ENCODE measurements at places on chromosomes 6 and 20.

GRCh38 chr20:16714751-16715150, 15.1 kb upstream of the SNRPB2 start:
- no peak for DNase-seq

GRCh38 chr6:39166912-39167290, 51.9 kb upstream of the SAYSD1 start:
- no peak for DNase-seq

DNA sequence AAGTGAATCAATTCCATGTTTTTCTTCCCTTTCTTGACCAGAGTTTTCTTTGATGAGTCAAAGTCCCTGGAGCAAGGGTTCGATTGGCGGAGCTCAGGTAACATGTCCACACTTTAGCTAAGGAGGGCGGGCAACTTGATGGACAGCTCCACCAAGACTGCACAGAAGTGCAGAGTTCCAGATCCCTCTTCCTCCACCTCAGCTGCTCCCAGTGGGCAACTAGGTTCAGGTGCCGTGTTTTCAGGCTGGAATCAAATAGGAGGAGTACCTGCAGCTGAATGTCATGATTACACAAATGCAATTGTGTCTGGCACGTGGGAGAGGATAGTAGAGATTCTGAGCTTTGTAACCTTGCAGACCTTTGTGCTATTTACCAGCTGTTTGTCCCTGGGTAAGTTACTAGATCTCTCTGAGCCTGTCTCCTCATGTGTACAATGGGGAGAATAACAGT, 1.9 kb upstream of the ELMO2 start:
- DNase-seq: no peak

DNA sequence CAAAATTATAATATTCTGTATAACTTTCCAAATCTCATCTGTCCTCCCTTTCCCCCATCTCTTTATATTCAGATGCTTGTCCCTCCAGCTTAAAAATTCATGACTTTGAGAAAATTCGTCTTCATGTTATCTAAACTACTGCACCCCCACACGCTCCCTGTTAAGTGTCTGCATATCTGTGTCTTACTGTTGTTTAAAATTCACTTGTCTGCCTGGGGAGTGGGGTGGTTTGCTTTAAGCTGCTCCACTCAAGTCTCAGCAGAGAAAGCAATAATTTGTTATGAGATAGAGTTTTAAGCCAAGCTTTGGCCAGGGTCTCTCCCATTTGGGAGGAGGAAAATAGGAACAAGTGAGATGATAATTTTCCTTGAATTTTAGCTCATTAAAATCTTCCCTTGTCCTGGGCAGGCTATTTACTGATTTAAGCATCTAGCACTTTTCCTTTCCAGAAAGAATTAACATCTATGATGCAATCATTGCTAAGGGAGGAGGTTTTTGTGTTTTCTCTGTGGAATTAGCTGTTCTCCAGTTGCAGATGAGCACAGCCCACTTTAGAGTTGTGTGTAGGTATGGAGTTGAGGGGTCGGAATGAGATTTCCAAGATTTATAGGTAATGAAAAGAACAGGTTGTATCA, 36.8 kb downstream of the MTHFD1L start:
- no peak for DNase-seq

DNA sequence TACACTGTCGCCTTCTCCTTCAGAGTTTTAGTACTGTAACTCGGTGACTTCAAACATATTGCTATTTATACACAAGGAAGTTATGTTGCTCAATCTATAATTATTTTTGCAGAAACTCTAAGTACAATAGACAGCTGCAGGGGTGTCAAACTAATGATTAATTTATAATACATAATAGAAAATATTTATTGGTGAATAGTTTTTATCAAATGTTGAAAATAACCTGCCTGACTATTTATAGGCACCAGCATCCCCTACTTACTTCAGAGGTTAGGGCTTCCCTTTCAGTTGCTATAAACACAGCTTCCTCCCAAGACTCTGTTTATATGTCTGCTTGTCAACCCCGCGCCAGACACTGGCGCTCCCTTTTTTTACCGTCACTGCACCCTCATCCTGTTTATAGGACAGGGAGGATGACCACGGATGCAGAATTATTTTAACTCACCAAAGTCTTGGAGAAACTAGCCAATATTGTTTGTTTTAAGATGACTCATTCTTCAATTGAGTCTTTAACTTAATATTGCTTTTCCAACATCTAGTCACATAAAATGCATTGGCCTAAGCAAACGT, 225.0 kb downstream of the ALDH8A1 start:
- no peak for DNase-seq

DNA sequence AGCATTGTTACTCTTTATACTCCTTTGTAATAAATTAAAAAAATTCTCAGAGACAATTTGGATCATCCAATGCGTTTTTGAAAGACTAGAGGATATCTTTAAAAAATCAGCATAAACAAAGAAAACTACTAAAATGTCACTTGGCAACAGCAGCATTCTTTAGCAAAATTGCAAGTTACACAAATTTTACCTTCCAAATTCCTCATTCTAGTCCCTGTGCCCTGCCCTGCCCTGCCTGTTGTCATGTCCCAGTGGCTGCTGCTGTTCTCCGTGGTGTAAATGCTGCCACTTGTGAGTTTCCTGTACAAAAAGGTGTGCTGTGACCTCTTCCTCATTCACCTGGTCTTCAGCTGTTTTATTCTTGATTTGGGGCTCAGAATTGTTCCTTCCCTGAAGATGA, 83.2 kb downstream of the CDC5L start:
- DNase-seq: no peak

- no peak for DNase-seq
Observed at GRCh38 chr20:19601126-19601810, 156.8 kb upstream of the RIN2 start.

DNA sequence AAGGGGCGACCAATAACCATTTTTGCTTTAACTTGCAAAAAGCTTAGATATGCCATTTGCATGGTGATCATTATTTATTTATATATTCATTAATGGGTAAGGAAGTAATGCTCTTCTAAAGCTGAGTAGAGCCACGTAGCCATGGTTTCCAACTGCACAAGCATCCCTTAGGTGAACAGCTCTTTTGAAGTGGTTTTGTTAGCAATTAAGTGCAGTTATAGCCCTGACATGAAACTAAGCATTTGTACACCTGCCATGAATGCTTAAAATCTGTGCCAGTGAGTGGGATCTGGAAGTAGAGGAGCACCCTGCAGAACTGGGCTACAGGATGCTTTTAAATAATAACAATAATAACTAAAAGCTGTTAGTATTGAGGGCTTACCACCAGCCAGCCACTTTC, 19.1 kb downstream of the TRAF3IP2 start:
- DNase-seq: no peak

DNA sequence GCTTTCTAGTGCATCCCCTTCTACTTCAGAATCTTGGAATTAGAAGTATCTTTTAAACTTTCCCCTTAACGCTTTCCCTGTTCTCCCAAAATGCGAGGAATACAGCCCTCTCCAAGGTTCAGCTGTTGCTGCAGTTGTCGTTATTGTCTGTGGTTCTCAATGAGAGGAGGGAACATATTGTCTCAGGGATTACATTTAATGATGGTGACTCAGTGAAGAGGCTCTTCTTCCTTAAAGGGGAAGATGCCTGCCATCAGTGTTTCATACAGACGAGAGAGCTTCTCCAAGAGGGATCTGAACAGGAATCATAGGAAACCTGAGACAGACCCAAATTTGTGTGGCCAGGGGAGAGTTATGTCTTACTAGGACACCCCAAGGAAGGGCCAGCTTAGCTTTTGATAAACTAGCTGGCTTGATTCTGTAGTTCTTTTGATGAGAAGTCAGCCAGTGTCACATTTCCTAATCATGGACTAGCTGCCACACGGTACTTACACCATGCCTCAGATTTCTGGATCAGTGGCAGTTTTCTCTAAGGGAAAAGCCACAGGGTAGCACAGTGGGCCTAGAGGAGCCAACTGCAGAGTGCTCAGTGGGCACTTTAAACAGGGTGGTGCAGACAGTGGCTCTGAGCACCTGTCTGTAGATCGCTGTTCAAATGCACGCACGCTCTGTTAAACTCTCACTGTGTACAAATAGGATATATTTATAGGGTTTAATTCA, 59.7 kb upstream of the TMEM181 start:
- DNase-seq: no peak

GRCh38 chr20:7210910-7211309, 443.4 kb downstream of the BMP2 start:
- DNase-seq: no peak

- DNase-seq: no peak
Observed at GRCh38 chr6:11804701-11805100, 26.1 kb upstream of the ADTRP start.

DNA sequence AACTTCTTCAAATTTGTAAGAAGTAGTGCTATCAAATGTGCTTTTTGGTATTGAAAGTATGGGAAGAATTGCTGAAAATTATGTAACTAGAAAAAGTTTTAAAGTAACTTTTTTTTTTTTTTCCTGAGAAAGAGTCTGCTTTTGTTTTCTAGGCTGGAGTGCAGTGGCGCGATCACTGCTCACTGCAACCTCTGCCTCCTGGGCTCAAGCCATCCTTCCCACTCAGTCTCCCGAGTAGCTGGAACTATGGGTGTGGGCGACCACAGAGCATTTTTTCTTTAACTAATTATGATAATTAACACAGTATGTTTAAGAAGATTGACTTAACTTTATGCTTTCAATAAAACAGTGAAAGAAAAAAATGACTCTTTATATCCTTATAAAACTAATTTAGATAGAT, 38.4 kb downstream of the BMP5 start:
- DNase-seq: no peak

DNA sequence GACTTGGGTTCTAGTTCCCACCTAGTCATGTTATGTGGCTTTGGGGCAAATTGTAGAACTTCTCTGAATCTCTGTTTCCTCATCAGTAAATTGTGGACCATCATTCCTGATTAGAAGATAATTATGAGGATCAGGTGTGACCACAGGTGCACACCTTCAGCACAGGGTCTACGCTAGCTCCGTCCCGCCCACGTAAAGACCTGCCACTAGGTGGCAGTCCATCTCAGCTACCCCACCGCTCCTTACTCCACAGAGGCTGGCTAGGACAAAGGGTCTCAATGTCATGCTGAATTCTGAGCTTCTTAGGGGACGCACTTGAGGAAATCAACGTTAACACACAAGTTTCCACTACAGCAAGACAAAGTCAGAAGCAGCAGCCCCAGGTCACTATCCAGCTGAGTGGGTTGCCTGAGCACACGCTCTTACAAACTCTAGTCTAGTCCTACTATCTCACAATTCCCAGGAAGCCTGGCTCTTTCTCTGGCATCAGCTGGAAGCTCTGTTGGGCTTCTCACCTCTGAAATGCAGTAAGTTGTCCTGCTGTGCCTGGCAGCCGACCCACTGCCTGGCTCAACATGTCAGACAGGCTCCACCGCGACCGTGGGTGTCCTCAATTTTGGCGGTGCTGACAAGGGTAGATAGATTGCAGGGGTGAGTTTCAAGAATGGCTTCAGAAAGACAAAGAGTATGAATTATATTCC, 2.0 kb upstream of the PLCG1 start:
- peak; percentile 65 for DNase-seq

GRCh38 chr6:14596410-14596809, 478.8 kb downstream of the CD83 start:
- DNase-seq: peak; percentile 22

DNA sequence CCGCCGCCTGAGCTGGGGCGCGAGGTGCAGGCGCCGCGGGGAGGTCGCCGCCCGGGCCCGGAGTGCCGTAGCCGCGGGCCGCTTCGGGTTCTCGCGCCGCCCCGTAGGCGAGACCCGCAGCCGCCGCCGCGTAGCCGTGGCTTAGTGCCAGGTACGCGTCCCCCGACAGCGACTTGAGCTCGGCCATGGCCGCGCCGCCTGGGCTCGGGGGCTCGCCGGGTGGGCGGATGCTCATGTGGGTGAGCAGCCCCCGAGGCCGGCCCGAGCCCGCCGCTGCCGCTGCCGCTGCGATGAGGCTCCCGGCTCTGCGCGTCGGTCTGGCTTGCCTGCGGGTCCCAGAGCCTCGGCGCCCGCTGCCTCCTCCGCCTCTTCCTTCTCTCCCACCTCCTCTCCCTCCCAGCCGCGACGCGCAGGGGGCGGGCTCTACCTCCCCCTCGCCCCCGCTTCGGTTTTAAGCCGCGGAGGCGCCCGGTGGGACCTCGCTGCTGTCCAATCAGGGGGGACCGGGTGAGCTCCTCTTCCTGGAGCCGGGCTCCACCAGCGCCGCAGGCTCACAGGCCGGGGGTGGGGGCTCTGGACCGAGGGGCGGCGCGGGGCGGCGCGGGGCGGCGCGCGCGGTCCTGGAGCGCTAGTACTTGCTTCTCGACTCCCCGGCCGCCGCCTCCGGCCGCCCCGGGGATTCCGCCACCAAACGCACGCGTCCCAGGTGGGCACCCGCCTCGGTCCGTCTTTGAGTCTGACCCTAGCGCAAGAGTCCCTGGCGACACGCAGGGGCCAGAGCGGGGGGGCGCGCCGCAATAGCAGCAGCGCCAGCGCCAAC, at the start of gene BHLHE23:
Gene BHLHE23 (minus strand): TSS at position 425 of the 820 bp plus-strand sequence. CDS start 190 bp downstream, at position 235.
- DNase-seq: no peak

DNA sequence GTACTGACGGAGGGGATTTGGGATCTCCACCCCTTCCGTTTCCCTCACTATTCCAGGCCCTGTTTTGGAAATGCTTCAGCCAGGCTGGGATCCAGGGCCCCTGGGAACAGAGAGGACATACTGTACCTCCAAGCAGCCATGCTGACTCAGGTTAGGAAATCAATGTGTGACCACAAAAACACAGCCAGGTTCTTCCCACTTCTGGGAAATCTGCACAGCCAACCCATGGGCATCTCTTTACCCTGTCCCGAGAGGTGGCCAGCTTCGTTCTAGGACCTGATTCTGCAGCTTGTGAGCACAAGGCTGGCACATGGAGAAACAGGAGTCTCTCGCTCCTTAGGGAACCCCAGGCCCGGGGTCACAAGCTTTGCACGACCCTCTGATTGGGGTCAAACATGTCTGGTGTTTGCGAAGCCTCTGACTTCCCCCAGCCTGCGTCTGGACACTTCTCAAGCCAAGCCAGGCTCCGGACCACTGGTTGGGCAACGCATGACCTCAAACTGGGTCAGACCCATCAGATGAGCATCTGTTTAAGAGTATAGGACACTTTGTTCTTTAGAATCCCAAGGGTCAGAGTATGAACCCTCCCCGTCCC, 8.3 kb upstream of the TTPAL start:
- no peak for DNase-seq

DNA sequence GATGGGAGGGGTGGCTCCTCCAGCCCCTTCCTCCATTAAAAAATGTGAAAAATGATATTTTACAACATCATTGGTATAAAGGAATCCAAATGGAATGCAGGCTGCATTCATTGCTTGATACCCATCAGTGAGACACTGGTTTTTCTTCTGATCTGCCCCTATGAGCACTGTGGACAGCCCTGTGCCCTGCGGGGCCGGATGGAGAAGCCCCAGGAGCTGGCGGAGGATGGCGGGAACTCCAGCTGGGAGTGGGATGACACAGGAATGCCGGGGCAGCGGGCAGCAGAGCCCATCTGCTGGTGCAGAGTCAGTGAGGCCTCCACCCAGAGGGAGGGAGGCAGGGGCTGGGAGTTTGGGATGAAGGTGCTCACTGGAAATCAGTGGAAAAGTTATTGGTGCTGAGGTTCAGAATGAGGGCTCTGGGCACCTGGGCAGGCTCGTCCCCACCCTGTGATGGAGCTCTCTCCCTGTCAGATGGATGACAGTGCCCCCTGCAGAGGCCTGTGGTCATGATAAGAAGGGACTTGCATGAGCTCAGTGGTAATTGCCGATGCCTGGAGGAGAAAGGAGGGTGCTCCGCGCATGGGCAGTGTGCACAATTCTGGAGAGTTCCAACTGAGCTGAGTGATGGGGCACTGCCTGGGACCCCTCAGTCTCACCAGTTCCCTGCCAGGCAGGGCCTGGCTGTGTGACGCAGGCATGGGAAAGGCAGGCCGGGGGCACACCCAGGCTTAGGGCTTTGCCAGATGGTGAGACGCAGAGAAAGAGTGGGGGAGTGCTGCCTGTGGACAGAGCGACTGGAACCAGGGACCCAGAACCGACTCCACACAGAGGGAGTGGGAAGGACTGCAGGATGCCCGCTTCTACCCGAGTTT, 23.2 kb downstream of the CTCFL start:
- DNase-seq: no peak

Measured in stimulated activated naive CD8-positive, alpha-beta T cell treated with anti-CD3 and anti-CD28 coated beads, Interleukin-15, amount 100 ng/mL, for 72 hours (primary cell).